M059J (cell line): ENCODE measurements at places on chromosomes 5 and 9. TPM values are rescaled to one million over a fixed set of nuclear protein-coding genes. Genes with fewer than 3 reads are reported as not detected.

DNA sequence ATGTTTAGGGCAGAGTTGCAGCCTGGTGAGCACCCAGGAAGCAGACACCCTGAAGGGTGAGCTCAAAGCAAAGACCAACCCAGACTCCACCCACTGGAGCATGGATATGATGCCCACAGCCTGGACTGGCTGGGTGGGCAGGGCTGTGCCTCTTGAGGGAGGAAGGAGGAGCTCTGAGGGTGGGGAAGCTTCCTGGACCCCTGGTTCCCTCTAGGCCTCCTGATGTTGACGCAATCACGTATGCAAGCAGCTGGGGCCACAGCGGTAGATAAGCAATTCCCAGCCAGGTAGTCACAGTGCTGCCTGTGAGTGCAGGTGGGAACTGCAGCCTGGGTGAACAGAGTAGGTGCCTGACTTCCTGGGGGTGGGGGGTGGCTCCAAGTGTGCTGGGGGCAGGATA is 271.5 kb downstream of the CDK5RAP2 start:
- DNase-seq = no peak

F2RL1 gene
- 118 and 125 TPM in 2 replicates for total RNA-seq

DNA sequence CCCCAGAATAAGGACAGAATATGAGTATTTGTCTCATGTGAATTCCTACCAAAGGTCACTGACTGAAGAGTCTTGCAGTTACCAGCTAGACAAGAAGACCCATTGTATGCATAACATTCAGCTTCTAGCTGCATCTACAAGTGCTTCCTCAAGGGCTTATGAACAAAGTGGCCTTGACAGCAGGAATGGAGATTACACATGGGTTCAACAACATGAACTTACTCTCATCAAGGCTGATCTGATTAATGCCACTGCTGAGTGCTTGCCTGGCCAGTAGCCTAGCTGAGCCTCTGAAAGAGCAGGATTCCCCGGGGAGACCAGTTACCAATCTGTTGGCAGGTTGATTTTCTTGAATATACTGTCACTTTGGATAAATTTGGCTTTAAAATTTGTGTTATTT is 76.7 kb upstream of the CHD1 start:
- no peak for DNase-seq

- peak; percentile 67 for DNase-seq
Measured at GRCh38 chr5:159851053-159851452, 65.2 kb upstream of the ADRA1B start.

DNA sequence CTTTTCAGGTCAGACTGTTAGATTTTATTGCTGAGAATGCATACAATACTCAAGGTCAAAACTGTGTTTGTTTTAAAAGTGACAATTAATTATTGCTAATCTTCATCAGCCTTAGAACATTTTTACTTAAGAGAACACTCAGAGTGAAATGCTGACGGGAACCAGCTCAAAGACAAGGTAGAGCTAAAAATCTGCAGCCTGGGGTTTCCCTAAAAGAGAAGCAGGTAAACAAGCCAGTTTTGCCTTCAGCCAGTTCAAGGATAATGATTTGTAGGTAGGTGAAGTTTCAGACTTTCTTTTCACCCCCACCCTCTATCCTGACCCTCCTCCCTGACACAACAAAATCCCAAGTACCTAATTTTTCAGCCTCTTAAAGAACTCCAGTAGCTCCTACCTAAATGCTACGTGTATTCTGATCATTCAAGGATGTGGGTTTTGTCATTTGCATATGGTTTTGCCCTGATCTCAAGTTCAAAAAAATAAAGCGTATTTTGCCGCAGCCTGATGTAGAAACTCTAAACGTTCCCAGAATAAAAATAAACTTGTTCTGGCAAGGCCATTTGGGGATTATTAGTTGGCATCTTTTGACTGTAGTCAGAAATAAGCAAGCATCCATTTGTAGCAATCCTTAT is 407.2 kb downstream of the EFNA5 start:
- no peak for DNase-seq

F2RL2 gene
- total RNA-seq = 4.9 and 5.2 TPM in 2 replicates

DNA sequence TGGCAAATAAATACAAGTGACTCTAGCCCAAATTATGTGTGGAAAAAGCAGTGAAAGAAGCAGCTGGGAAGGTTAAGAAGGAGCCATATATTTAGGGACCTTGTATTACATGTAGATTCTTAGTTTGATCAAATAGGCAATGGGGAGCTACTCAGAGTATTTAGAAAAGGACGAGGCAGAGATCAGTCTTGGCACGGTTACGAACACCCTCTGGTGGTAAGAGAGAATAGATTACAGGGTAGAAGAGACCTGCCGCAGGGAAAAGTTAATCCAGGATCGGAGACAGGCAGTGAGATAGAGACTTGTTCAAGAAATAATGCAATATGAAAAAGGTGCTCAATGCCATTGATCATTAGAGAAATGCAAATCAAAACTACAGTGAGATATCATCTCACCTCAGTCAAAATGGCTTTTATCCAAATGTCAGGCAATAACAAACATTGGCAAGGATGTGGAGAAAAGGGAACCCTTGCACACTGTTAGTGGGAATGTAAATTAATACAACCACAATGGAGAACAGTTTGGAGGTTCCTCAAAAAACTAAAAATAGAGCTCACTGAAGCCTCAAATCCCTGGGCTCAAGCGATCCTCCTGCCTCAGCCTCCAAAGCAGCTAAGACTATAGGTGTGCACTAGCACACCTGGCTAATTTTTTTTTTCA is 12.0 kb downstream of the INIP start:
- DNase-seq = peak; percentile 46

DNA sequence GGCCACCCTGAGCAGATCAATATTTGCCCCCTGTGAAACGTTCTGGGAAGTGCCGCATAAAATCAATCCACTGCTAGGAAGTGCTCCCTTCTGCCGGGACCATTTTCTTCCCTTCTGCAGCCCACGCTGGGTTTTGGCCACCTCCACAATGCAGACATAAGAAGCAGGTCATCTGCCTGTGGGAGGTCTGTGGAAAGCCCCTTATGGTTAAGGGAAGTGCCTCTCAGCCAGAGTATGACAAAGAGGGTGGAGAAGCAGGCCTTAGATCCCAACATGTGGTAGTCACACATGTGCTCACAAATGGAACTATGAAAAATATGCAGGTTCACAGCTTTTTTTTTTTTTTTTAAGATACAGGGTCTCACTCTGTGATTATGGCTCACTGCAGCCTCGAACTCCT is 82.8 kb downstream of the SLC1A3 start:
- peak; percentile 45 for DNase-seq

DNA sequence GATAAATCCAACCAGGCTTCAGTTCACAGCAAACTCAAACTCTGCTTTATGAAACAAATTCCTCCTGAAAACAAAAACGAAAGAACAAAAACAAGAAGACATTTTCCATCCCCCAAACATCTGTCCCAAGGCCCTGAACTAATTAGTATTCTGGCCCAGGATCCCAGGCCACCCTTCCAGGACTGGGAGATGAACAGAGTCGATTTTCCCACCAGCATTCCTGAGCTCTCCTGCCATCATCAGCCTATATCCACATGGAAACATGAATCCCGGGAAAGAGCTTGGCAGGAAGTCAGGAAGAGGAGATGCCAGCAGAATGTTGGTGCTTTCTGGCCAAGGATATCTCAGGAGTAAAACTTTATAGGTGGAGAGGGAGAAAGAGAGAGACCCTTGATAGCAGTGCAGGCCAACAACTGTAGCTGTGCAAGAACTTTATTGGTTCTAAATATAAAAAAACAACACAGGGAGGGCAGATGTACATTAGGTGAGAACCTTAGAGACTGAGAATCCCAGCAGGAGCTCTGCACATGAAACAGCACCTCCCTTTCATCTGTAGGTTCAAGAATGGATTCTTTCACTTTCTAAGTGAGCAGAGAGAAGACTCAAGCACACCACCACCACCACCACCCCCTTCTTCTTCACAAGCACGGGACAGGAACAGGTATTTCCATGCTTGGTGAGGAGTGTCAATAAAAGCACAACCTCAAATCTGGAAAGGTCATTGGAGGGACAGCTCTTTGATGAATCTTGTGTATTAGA is 190.7 kb upstream of the TAS2R1 start:
- DNase-seq = peak; percentile 16

GFI1B gene
- total RNA-seq = 0.30 TPM in 1 of 2 replicates, not detected in the other

DNA sequence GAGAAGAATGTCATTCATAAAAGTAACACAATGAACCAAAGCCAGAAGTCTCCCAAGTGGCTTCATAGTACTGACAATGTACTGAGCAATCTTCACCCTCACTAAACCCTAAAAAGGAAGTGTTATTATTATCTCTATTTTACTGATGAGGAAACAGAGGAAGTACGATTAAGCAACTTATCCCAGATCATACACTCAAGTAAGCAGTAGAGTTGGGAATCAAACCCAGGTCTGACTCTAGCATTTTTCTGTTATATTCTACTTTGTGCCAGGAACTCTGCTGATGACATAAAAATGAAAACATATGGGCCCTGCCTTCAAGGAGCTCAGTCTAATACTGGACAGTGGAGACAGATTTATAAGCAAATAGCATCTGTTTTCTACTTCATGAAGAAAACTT is 109.2 kb downstream of the RAPGEF6 start:
- DNase-seq = no peak

EIF4E1B gene
- total RNA-seq = not detected in 2 replicates

- no peak for DNase-seq
Measured at GRCh38 chr9:27176971-27177370, 67.9 kb downstream of the TEK start.

PGM5 gene
- total RNA-seq = 0.94 and 1.1 TPM in 2 replicates

- DNase-seq = peak; percentile 3
Measured at GRCh38 chr9:7058473-7058872, 300.7 kb downstream of the KDM4C start.

DNA sequence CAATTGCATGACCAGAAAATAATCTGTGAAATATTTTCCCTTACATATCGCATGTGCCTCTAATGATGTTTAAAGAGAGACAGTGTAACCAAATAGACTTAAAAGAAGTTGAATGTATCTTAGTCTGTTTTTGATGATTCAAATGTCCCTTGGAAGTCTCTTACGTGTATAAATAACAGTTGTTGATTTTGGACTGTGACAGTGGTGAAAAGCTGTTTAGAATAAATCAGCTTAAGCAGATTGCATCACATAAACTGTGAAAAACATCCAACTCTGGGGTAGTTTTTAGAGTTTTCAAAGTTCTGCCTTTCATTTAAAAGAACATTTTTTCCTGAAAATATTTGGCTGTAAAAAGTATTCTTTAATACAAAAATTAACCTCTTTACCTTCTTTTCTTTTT is 301.1 kb downstream of the PRR16 start:
- DNase-seq = peak; percentile 19

PIP5KL1 gene
- 1.6 TPM in 1 of 2 replicates, not detected in the other for total RNA-seq

DNA sequence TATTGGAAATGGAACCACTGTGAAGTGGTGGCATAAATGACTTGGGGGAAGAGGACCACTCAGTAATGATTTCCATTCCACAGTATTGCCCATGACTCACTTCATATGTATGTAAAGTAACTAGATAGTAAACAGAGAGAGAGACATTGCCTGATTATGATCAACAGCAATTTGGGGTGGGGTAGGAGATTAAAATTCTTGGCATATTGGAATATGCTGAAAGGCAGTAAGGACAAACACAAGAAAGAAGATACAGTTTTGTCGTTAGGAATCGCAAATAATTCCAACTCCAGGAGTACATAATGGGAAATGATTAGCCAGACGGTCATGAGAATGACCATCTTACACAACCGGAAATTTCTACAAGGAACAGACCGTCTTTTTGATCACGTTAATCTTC is 1.5 kb upstream of the HMGCS1 start:
- peak; percentile 22 for DNase-seq

SGTB gene
- total RNA-seq = 3.3 and 5.1 TPM in 2 replicates

PDGFRB gene
- total RNA-seq = 23.5 and 44.4 TPM in 2 replicates

GRCh38 chr5:73796164-73797131 is 170.5 kb downstream of the ARHGEF28 start:
- peak; percentile 94 for DNase-seq

DNA sequence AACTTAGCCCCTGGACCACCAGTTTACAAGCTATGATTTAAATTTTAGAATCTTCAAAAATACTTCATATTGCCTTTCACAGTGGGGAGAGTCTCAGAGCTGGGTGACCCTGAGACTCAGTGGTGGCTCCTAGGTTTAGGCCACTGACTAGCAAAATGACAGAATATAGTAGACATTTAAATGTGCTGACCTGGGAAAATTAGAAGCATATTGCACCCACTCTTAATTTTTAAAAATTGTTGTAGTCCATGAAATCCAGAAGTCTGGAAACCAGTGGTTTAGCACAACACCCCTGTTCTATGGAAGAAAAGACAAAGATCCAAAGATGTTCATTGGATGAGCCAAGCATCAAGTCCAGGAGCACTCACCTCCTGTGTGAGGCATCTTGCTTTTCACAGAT is 75.0 kb upstream of the PAPPA start:
- DNase-seq = no peak

LCN15 gene
- not detected in 2 replicates for total RNA-seq

- peak; percentile 66 for DNase-seq
Measured at GRCh38 chr9:22208846-22209585, 199.9 kb upstream of the CDKN2B start.

GDNF gene
- total RNA-seq = 0.05 TPM in 1 of 2 replicates, not detected in the other

SLC6A7 gene
- not detected in 2 replicates for total RNA-seq

DNA sequence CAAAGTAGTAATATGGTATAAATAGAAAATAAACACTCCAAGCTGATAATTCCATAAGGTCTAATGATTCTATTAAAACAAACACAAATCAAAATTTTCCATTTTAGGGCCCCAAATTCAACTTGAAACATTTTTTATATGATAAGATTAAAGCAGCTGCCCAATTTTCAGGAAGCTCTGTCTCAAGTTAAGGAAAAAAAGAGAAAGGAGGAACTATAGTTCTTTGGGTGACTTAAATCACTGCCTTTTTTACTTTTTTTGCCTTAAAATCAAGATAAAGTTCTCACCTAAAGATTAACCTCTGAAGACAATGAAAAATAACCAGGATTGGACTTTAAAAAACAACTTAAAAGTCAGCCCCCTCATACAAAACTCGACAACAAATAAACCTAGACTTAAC is 76.0 kb upstream of the IFNE start:
- peak; percentile 22 for DNase-seq

DNA sequence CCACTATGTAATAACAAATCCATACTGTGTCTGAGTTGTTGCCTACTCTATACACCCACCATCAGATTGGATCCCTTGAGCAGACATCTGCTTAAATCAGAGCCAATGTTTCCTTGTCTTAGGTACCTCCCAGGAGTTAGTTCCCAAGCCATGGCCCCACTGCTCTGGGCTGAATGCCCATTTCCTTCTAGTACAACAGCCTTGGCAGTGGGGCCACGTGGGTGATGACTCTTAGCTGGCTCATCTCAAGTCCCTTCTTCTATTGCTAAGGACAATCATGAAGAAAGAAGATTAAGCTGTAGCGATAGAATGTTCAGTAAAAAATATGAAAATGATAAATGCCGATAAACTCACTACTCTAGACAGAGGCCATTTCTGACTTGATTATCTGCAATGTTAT is 16.6 kb downstream of the PTGR1 start:
- peak; percentile 82 for DNase-seq

KLF4 gene
- 0.98 and 3.8 TPM in 2 replicates for total RNA-seq

TBC1D13 gene
- 31.6 and 58.7 TPM in 2 replicates for total RNA-seq
